DND-41 (cell line): ENCODE measurements at places on chromosomes 2 and 18.

GRCh38 chr2:39156107-39156506 is 35.3 kb upstream of the SOS1 start:
- no peak for DNase-seq

GRCh38 chr2:197191940-197192322 is 118.6 kb downstream of the ANKRD44 start:
- no peak for DNase-seq

DNA sequence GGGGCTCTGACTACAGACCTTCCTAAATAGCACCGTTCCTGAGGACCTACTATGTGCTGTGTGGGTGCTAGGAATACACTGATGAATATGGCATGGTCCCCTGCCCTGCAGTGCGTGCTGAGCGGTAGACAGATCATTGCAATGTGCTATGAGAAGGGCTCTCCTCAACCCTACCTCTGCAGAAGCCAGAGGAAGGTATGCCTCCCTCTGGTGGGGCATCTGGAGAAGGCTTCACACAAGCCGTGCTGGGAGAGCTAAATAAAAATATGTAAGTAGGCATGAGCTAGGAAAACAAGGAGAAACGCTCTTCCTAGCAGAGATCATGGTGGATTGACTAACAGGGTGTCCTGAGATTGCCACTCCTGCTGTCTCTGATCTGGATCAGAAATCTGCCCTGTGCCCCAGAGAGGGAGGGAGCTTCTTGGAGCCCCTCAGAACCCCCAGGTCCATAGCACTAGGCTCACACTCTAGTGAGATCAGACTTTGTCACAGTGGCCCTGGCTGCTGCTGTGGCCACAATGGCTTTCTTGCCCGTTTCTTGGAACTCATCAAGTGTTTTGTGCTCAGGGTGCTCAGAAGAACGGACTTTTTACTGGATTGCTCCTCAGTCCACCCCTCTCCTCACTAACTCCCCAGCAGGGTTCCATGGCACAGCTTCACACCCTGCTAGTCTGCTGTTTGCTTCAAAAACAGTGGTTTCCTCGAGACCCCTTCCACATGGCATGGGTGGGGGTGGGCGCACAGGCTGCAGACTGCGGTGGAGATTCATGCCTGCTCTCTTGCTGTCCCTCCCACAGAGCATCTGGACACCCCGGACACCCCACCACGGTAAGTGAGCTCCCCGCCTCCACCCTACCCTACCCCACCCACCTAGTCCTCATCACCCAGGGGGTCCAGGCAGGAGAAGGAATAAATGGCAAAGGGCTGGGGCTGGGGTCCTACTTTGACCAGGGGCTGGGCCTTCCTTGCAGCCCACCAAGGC is 14.2 kb downstream of the SIGLEC15 start:
- no peak for DNase-seq

- DNase-seq: no peak
Observed at GRCh38 chr2:232519581-232520438, at the start of gene PRSS56. Gene PRSS56 (plus strand): TSS chr2:232520388. CDS start chr2:232520599, 211 bp downstream.

GRCh38 chr2:47488870-47489584 is 86.1 kb downstream of the MSH2 start:
- peak; percentile 25 for DNase-seq

DNA sequence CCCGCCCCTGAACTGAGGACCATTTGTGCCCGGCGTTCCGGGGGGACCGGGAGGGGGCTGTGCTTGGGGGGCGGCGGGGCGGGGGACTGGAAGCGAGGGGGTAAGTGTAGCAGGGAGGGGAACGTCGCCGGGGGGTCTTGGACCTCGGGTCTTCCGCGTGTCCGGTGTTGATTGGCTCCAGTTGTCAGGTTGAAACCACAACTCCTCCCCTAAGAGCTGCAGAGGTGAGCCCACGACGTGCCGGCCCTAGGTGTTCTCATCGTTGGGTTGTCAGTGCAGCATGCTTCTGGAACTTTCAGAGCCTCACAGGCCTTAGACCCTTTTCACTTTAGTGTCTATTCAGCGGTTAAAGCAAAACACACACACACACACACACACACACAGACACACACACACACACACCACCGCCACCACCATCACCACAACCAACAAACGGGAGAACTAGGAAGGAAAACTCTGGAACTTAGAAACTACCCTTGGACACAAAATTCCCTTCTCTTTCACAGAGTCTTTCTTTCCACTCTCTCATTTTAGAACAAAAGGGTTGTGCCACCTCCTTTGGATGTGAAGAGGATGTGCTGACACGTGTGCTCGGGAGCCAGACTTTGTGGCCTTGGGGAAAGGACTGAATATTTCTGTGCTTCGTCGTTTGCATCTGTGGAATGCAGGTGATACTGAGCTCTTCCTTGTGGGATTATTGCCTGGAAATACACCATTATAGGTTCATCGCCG is 6.7 kb upstream of the DLX2 start:
- no peak for DNase-seq

- DNase-seq: no peak
Observed at GRCh38 chr2:74564222-74564621, 9.7 kb downstream of the DOK1 start.

DNA sequence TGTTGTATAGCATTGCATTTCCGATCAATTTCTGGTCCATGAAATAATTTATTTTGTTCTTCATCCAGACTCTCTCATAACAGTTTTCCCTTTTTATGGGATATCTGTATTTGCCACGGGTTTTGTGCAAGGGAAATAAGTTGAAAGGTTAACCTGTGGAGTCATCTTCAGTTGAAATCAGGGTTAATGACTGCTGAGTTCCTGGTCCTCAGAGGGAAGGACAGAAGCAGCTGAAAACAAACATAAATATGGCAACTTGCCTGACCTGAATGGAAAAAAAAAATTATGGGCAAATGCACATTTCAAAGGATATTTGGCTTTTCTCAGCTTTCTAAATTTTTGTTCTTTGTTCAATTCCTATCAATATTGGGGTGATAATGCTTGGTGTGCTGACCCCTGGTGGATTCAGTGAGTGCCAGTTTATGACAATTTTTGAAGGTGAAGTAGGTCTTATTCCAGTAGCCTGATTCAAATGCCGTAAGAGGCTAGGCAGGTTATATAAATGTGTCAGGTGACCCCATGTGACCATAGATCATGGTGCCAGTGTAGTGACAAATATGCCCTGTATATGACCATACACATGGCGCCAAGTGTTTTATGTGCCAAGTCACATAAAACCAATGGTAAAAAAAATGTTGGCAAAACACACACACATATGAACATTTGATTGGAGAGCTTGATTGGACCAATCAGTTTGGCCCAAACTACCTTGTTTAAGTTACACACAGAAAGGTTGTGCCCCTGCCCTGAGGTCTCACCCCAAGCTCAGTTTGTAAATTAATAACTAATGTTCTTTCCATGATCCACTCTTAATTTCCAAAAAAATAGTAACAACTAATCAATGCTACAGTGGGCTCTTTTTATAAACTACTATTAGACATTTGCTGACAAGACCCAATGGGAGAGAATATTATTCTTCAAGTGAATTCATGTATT is 47.6 kb upstream of the FAM124B start:
- DNase-seq: no peak

- no peak for DNase-seq
Observed at GRCh38 chr2:13818002-13818401, 814.5 kb upstream of the LRATD1 start.

DNA sequence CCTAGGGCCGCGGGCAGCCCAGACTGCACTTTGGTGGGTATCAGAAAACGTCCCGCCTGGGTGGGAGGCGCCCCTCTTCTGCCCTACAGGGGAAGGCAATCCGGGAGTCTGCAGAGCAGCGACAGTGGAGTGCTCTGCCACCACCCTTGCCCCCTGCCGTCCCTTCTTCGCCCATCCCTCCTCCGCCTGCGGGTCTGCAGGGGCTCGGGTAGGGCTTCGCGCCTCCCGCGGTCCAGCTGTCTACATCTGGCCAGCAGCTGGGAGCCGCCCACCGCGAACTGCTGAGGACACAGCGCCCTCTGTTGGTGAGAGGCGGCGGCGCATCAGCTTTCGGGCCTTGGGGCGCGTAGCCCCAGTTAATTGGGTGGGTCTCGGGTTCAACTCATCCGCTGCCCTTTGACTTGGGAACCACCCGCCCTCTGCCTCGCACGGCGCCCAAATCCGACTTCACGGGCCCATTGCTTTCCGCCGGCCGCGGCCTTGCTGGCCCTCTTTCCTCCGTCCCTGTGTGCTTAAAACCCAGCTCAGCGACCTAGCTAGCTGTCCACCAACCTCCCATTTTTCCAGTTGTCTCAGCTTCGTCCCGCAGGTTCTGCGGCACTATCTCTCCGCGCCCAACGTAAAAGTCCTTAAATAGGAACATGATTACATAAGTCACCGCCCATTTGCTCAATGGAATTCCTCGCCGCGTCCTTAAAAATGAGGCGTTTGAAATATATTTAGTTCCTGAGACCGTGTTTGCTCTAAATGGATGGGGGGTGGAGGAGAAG is 17.6 kb downstream of the WNT10A start:
- DNase-seq: peak; percentile 63

GRCh38 chr2:23378496-23378895 is 6.5 kb upstream of the KLHL29 start:
- DNase-seq: no peak

GRCh38 chr2:196183528-196184231 is 12.3 kb upstream of the STK17B start:
- DNase-seq: peak; percentile 33

- no peak for DNase-seq
Observed at GRCh38 chr2:67486041-67486796, 89.1 kb downstream of the ETAA1 start.

- no peak for DNase-seq
Observed at GRCh38 chr18:6997808-6998207, 119.8 kb downstream of the LAMA1 start.

DNA sequence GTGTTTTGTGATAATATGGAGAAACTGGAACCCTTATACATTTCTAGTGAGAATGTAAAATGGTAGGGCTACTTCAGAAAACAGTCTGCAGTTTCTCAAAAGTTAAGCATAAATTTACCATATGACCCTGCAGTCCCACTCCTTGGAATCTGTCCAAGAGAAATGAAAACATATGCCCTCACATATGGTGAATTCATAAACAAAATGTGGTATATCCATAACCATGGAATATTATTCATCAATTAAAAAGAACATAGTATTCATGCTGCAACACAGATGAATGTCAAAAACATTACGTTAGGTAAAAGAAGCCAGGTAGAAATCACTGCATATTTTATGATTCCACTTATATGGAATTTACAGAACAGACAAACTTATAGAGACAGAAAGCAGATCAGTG is 11.8 kb downstream of the ROCK2 start:
- DNase-seq: no peak

- DNase-seq: no peak
Observed at GRCh38 chr2:119441376-119442225, 9.9 kb downstream of the TMEM37 start.

GRCh38 chr2:31553362-31553761 is 27.4 kb downstream of the SRD5A2 start:
- no peak for DNase-seq

DNA sequence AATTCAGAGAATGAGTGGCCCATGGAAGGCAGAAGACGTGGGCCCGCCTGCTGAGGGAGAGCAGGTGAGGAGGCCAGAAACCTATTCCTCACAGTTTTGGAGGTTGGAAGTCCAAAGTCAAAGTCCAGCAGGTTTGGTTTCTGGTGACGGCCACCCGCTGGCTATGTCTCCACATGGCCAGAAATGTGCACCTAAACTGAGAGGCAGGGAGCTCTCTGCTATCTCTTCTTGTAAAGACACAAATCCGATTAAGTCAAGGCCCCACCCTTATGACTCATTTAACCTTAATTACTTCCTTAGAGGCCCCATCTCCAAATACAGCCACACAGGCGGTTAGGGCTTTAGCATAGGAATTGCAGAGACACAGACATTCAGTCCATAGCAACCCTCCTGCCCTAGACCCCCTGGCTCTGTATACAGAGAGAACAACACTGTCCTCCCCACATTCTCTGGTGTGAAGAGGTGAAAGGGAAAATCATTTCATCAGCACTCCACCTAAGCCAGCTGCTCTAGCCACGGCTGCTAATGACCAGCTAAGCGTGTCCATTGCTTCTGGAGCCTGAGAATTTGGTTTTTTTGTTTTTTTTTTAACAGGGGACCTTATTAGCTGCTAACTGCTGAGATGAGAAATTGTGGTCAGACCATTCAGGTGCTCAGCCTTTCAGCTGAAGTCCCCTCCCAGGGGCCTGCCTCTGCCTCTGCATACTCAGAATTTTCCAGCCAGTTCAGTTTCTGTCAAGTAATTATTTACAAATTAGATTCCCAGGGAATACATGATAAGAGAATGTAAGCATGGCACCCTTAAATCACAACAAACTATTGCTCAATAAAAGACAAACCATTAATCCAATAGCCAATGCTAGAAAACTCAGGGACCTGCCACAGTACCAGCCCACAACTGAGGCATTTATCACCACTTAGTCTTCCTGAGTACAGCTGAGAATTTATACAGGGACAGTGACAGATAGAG is 368.7 kb upstream of the ID2 start:
- no peak for DNase-seq

DNA sequence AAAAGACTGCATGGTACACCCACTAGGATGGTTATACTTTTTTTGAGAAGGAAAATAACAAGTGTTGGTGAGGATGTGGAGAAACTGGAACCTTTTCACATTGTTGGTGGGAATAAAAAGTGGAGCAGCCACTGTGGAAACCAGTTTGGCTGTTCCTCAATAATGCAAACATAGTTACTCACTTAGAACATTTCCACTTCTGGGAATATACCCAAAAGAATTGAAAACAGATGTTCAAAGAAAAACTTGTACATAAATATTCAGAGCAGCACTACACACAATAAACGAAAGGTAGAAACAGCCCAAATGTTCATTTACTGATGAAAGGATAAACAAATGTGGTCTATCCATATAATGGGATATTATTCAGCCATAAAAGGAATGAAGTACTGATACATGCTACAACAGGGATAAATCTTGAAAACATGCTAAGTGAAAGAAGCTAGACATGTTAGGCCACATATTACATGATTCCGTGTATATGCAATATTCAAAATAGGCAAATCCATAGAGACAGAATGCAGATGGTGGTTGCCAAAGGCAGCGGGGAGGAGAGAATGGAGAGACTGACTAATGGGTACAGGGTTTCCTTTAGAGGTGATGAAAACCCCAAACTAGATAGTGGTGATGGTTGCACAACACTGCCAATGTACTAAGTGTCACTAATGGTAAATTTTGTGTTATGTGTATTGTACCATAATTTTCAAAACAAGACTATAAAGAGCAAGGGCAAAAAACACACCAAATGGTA is 20.9 kb upstream of the LMAN1 start:
- DNase-seq: no peak

- DNase-seq: no peak
Observed at GRCh38 chr2:104859291-104859765, 5.4 kb downstream of the POU3F3 start.
